ENCODE measurements at places on chromosomes 12 and 14. TPM values are rescaled to one million over a fixed set of nuclear protein-coding genes. Genes with fewer than 3 reads are reported as not detected.

DNA sequence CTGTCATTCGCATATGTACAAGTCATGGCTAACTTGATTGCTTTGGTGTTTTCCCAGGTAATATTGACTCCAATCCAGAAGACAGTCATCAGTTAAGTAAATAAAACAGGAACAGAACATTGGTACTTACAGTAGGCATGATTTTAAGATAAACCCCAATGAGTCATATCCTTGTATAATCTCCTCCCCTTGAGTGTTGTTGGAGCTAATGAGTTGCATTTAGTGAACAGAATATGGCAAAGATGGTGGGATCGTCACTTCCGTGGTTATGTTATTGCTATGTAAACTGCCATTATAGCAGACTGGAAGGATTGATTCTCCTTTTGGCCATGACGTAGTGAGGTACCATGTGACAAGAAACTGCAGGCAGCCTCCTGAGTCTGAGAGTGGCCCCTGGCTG, 102.2 kb downstream of the TMX1 start:
- H3K4me3 ChIP-seq, result no peak overlapping the region
- no peak for DNase-seq
- no peaks in the 10 kb centered on the region for H3K27me3 ChIP-seq
- H3K36me3 ChIP-seq, result no peaks in the 10 kb centered on the region
- H3K4me1 ChIP-seq, result no peaks in the 10 kb centered on the region
- no peak overlapping the region for H3K27ac ChIP-seq

DNA sequence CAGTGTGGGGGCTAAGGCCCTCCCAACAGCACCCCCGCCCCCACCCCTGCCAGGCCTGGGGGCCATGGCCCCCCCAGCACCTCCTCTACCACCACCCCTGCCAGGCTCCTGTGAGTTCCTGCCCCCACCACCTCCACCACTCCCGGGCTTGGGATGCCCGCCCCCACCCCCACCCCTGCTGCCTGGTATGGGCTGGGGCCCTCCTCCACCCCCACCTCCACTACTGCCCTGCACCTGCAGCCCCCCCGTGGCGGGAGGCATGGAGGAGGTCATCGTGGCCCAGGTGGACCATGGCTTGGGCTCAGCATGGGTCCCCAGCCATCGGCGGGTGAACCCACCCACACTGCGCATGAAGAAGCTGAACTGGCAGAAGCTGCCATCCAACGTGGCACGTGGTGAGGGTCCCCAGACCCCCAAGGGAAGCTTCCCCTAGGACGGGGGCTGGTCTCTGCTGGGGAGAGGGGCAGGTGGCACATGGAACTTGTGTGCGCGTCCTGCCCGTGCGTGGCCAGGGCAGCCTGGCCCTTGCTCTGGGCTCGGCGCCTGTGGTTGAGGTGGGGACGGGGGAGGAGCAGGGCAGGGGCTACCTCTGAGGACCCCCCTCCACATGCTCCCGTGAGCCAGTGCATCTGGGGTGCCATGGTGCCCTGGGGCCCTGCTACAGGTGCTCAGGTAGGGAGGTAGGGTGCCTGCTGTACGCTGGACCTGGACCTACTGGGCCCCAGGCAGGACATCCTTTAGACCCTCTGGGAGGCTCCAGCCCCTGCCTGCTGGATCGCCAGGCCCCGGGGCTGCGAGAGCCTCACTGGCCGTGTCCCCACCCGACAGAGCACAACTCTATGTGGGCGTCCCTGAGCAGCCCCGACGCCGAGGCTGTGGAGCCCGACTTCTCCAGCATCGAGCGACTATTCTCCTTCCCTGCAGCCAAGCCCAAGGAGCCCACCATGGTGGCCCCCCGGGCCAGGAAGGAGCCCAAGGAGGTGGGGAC, 16.1 kb upstream of the ADSS1 start:
- H3K4me3 ChIP-seq, result no peak overlapping the region
- H3K27me3 ChIP-seq, result no peaks in the 10 kb centered on the region
- no peak overlapping the region for H3K27ac ChIP-seq
- H3K4me1 ChIP-seq, result peaks cover 2% of the 10 kb centered on the region
- peaks cover 14% of the 10 kb centered on the region for H3K36me3 ChIP-seq

DNA sequence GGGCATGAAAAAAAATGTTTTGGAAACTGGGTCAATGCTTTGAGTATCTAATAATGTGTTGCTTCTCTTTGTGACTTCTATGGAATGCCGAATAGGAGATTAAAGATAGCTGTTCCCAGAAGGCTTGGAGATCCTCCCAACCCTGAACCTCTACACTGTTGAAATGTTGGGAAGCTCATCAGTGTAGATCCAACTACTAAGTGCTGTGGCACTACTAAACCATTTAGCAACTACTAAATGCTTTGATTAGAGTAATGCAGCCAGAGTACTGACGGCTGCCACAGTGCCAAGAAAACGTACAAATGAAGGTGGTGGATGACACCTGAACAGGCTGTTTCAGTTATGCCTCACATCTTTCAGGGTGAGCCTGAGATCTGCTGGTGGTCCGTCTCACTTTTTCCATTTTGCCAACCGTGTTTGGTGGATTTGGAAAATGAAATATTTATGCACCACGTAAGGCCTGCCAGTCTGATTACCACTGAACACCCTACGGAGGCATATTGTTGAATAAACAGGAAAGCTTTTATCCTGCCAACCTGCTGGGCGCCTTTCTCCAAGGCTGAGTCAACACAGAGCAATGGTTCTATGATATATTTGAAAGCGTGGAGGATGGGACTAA, 938.0 kb upstream of the FLRT2 start:
- no peaks in the 10 kb centered on the region for H3K4me1 ChIP-seq
- H3K4me3 ChIP-seq, result no peak overlapping the region
- H3K36me3 ChIP-seq, result no peaks in the 10 kb centered on the region
- no peaks in the 10 kb centered on the region for H3K27me3 ChIP-seq
- H3K27ac ChIP-seq, result no peak overlapping the region

DNA sequence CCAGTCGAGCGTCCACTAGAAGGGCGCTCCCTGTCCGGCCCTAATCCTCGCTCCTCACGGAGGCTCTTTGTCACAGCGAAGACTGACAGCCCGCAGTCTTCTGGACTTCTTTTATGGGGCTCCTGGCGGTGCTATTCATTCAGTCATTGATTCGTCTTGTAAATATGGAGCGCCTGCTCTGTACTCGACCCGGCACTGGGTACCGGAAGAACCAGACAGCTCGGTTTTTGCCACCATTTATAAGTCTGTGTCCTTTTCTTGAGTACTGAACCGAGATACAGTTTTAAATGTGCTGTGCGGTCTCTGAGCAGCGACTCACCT, 570 bp downstream of the DMAC2L start:
- no peaks in the 10 kb centered on the region for H3K27me3 ChIP-seq
- no peak for DNase-seq
- H3K4me3 ChIP-seq, result peak overlapping the region; percentile 85
- peak overlapping the region; percentile 89 for H3K27ac ChIP-seq

- no peaks in the 10 kb centered on the region for H3K36me3 ChIP-seq
- no peak overlapping the region for H3K27ac ChIP-seq
- no peak overlapping the region for H3K4me3 ChIP-seq
- no peak for DNase-seq
- no peaks in the 10 kb centered on the region for H3K4me1 ChIP-seq
- no peaks in the 10 kb centered on the region for H3K27me3 ChIP-seq
These were observed 670.9 kb downstream of the DIO2 start for GRCh38 chr14:79540394-79540793.

- no peak for DNase-seq
- no peaks in the 10 kb centered on the region for H3K4me1 ChIP-seq
- H3K4me3 ChIP-seq, result no peak overlapping the region
- peaks cover 31% of the 10 kb centered on the region for H3K27me3 ChIP-seq
- no peak overlapping the region for H3K27ac ChIP-seq
- H3K36me3 ChIP-seq, result no peaks in the 10 kb centered on the region
These were observed 52.7 kb downstream of the CYP46A1 start for GRCh38 chr14:99736603-99737371.

DNA sequence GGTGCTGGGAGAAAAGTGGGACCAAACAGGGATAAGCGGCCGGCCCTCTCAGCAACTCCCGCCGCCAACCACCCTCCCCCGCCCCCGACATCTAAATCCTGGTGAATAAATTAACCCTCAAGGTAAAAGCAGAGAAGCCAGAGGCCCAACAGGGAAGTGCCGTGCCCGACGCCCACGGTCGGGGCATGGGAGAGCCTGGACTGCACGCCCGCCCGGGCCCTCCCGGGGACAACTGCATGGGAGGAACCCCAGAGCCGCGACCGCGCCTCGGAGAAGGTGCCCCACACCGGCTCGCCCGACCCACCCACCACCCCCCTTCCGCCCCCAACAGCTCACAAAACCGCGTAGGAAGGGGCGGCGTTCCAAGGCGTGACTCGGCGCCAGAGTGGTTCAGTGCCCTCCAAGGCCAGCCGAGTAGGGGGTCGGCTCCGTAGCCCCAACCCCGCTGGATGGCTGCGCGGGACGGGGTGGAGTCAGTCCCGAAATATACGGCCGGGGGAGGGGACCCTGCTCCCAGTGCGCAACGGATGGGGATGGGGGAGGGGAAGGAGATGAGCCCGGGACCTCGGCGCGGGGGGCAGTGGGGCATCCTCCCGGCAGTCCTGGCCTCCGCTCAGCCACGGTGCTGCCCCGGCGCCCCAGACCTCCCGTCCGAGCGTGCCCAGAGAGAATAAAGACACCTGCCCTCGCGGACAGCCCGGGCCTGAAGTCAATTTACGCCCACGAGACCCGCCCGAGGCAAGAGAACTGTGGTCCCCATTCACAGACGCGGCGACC, 732 bp downstream of the SLC25A29 start:
- H3K4me3 ChIP-seq, result peak overlapping the region; percentile 61
- H3K27ac ChIP-seq, result no peak overlapping the region
- H3K36me3 ChIP-seq, result no peaks in the 10 kb centered on the region
- H3K4me1 ChIP-seq, result peaks cover 7% of the 10 kb centered on the region
- peaks cover 14% of the 10 kb centered on the region for H3K27me3 ChIP-seq

- H3K4me1 ChIP-seq, result no peaks in the 10 kb centered on the region
- peaks cover 9% of the 10 kb centered on the region for H3K27me3 ChIP-seq
- H3K27ac ChIP-seq, result no peak overlapping the region
- no peak for DNase-seq
These were observed 24.5 kb upstream of the BCL11B start for GRCh38 chr14:99296517-99296916.

DNA sequence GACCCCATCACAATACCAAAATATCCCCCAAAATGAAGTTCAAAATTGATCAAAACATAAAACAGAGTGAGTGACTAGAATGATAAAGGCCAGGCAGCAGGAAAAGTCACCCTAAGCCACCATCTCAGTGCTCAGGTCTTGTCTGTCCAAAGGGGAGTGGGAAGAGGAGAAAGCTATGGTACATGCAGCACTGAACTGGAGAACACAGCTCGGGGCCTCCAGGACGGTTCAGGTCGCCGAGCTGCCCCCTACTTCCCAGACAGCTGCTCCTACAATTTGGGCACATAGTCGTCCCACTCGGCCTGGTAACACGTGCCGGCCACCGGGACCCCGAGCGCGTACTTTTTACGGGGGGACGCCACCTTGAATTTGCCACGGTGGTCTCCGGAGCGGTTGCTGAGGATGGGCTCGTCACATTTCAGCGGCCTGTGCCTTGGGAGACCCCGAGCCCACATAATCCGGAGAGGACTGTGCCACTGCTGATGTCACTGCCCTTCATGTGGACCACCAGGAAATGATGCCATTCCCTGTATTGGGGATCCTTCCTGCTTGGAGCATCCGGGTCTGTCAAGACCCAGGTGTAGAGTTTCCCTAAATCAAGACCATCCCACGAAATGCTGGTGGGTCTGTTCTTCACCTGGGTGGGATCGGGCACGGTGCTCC, 31.6 kb downstream of the AK7 start:
- H3K27ac ChIP-seq, result no peak overlapping the region
- peaks cover 2% of the 10 kb centered on the region for H3K4me1 ChIP-seq
- H3K4me3 ChIP-seq, result peak overlapping the region; percentile 54
- peak; percentile 5 for DNase-seq
- H3K36me3 ChIP-seq, result no peaks in the 10 kb centered on the region

DNA sequence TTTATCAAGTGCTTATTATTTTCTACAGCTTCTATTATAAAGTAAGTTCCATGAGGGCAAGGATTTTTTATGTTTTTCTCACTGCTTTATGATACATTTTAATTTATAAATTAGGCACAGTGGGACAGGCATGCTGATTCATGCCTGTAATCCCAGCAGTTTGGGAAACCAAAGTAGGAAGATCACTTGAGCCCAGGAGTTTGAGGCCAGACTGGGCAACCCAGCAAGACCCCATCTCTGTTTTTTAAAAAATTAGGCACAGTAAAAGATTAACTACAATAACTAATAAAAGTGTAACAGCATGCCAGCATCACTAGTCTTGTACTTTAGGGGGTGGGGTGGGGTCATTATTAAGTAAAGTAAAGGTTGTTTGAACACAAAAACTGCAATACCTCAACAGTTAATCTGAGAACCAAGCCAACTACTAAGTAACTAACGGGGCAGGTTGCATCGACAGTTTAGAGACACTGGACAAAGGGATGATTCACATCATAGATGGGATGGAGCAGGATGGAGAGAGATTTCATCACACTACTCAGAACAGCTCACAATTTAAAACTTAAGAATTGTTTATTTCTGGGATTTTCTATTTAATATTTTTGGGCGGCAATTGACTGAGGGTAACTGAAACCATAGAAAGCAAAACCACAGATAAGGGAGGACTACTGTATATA, 119.5 kb downstream of the PLEKHA5 start:
- no peak for DNase-seq
- H3K27me3 ChIP-seq, result no peaks in the 10 kb centered on the region
- H3K36me3 ChIP-seq, result no peaks in the 10 kb centered on the region
- no peaks in the 10 kb centered on the region for H3K4me1 ChIP-seq
- H3K27ac ChIP-seq, result no peak overlapping the region

- no peaks in the 10 kb centered on the region for H3K27me3 ChIP-seq
- H3K4me1 ChIP-seq, result peaks cover 3% of the 10 kb centered on the region
- H3K36me3 ChIP-seq, result no peaks in the 10 kb centered on the region
These were observed 894 bp downstream of the KRT8 start for GRCh38 chr12:52903855-52904508.

DNA sequence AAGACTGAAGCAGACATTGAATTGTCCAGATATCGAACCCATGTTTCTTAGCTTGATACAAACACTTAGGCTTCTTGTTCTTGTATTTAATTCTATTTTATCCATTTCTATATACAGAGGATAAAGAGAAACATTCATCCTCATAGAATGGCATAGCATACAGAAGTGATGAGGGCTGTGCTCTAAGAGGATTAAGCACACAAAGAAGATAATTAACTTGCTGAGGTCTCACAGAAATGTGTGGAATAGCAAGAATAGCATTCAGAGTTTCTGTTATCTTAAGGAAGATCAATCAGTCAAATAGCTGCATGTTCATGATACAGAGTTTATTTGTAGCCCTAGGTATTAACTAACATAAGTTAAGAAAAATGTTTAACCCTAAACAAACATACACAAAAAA, 27.3 kb upstream of the STRAP start:
- no peaks in the 10 kb centered on the region for H3K36me3 ChIP-seq
- no peak for DNase-seq
- H3K4me1 ChIP-seq, result no peaks in the 10 kb centered on the region
- H3K27ac ChIP-seq, result no peak overlapping the region

- DNase-seq, result no peak
- H3K4me3 ChIP-seq, result no peak overlapping the region
- H3K27ac ChIP-seq, result no peak overlapping the region
These were observed 56.3 kb downstream of the NIN start for GRCh38 chr14:50774542-50775267.

- no peak overlapping the region for H3K4me3 ChIP-seq
- H3K27me3 ChIP-seq, result no peaks in the 10 kb centered on the region
- DNase-seq, result no peak
- no peaks in the 10 kb centered on the region for H3K36me3 ChIP-seq
- H3K27ac ChIP-seq, result no peak overlapping the region
These were observed 9.3 kb downstream of the ZNF385A start for GRCh38 chr12:54375259-54375579.

Gene ACSM4
- not detected for total RNA-seq

Gene CEP128
- total RNA-seq, result 21.6 TPM

Gene HOTAIR
- not detected for total RNA-seq

Gene DDN
- total RNA-seq, result 0.48 TPM

Gene FOXA1
- 0.05 TPM for total RNA-seq

Gene PCED1B
- total RNA-seq, result 76.3 TPM

Gene ASPG
- total RNA-seq, result not detected
